ENCODE measurements at places on chromosomes 16 and 17.

- no peak for DNase-seq
Measured at GRCh38 chr16:50534556-50534955, 13.6 kb upstream of the NKD1 start.

DNA sequence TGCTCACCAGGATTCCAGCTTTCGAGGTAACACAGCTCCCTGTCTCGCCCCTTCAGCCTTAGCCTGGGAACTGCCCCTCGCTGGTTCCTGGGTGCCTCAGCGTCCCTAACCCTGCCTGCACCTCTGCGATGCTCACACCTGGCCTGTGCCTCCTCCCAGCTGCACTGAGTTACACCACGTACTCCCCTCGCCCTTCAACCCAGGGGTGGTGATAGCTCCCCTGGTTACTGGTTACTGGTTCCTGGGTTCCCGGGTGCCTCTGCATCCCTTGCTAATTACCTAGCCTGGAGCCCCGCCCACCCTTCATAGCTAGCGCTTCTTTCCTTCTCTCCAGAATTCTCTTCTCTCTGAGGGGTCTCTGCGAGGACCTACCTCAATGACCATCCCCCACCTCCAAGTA lies 65.3 kb upstream of the PLCG2 start:
- DNase-seq = no peak

DNA sequence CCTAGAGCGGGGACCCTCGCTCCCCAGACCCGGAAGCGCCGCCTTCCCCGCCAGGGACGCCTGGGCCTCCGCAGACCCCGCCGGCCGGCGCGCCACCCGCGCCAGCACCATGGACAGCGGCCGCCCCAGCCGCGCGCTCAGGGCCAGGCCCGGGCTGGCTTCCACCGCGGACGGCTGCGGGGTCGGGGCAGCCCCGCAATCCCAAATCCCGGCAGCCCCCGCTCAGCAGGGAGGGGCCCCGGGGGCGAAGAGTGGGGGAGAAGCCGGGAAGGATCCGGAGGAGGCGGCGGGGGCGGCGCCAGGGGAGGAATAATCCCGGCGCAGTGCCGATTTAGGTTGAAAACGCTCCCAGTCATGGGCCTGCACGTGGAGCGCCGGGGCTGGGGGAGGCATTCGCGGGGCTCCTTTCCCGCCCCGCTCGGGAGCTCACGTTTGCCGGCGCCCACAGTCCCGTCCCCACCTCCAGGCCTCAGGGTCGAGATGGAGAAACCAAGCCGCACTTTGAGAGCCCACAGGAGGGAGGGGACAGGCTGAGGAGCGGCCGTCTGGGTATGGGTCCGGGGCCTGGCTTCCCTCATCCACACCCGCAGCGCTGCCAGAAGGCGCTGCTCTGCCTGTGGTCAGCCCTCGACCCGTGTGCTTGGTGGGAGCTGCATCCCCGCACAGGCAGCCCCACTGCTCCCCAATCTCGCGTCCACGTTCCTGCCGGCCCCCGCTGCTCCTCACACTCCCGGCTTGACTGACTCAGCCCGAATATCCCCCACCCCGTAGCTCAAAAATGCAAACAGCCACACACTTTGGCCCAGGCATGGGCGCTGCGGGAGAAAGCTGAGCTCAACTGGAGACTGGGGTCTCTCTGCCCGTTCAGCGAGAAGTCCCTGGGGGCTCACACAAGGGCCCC lies 4.7 kb downstream of the FBXL16 start:
- peak; percentile 77 for DNase-seq

- DNase-seq = no peak
Measured at GRCh38 chr16:52537516-52537915, 9.4 kb downstream of the TOX3 start.

GRCh38 chr17:76578376-76578775 lies 7.3 kb downstream of the ST6GALNAC2 start:
- DNase-seq = peak; percentile 4

DNA sequence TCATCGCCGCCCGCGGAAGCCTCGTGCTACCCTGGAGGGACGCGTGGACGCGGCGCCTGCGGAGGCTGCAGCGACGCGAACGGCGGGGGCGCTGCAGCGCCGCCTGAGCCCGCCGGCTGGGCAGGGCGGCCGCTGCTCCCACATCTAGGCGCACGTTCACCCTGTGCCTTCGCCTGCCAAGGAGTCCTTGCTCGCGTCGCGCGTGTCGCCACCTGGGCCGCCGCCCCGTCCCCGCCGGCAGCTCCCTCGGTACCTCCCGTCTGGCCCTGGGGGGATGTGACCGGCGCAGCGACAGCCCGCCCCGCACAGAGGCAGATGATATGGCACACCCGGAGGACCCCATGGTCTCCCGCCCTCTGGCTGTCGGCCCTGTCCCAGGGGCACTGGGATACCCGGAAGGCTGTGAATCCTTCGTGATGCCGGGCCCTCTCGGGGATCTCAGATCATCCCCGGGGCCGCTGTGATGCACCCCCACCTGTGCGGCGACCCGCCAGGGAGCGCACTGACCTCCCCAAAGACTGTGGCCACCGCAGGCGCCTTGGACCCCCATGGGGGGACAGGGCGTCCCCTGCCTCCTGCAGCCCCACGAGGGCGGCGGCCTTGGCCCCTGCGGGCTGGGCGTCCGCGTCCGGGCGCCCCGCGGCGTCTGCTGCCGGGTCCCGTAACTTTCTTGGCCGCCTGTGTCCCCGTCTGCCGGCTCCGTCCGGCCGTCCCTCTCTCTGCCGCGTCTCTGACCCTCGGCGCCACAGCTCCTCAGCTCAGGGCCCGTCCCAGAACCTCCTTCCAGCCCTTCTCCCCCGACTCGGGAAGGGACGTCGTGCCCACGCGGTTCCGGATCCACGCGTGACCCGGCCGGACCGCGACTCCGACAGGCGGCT lies 689 bp upstream of the TBC1D24 start:
- DNase-seq = peak; percentile 90

GRCh38 chr17:27496437-27496943 lies 40.2 kb downstream of the KSR1 start:
- DNase-seq = peak; percentile 28

GRCh38 chr16:3485097-3485745 lies 10.1 kb downstream of the C16orf90 start:
- no peak for DNase-seq

DNA sequence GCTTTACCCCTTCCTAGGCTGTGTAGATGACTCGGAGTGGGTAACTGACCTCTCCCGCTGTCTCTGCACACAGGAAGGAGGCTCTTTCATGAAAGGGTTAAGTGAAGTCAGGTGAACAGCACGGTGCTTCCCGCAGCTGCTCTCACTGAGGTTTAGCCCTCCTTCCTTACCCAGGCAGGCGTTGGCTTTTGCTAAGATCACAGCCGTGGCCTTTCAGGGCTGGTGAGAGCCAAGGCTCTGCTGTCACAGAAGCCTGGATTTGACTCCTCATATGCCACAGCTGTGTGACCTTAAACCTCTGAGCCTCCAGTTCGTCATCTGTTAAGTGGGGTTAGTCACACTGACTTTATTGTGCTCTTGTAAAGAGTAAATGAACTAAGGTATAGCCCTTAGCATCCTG lies 90.9 kb upstream of the PLCG2 start:
- DNase-seq = no peak

DNA sequence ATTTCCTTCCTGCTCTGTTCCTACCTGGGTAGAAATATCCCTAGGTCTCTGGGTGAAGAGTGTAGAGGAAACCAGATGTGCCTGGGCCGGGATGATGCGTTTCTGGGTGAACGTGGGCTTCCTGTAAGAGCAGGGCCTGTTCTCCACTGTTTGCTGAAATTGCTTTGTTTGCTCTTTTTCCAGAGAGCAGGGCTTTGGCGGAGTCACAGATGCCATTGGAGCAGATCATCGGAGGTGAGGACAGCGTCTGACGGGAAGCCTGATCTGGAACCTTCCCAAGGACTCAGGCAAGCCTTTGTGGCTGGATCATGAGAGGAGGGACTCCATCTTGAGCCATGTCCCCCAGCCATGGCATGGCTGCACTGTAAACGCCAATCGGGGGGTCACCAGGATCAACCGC lies 15.4 kb downstream of the DHODH start:
- DNase-seq = no peak
